ENCODE measurements at places on chromosomes 11 and 22. TPM values are rescaled to one million over a fixed set of nuclear protein-coding genes. Genes with fewer than 3 reads are reported as not detected.
A peak's percentile ranks its signal among the peaks of the same experiment; 100 is the strongest.

DNA sequence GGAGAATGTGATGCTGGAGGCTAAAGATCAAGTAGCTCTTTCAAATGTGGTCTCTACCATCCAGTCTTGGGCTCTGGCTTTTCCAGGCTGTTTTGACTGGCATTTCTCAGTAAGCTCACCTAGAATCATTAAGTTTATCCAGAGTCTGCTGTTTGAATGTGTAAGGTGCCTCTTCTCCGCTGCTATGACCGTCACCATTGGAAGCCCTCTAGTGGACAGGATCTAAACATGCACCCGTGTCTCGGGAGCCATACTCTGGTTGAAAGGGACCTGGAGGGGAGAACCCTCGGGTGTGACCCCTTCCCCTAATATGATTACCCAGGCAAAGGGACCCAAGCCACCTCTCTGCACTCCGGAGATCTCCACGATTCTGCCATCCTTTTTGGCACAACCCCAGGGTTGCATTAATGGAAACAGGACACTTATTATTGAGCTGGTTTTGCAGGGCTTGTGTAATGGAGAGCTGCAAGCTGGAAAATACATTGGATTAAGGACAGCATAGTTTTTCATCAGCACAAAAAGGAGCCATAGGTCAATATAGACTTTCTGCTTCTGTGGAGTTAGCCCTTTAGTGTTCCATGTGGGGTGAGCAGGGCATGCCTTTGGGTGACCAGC, 191.0 kb upstream of the LARGE1 start:
- peak; percentile 16 for DNase-seq

DNA sequence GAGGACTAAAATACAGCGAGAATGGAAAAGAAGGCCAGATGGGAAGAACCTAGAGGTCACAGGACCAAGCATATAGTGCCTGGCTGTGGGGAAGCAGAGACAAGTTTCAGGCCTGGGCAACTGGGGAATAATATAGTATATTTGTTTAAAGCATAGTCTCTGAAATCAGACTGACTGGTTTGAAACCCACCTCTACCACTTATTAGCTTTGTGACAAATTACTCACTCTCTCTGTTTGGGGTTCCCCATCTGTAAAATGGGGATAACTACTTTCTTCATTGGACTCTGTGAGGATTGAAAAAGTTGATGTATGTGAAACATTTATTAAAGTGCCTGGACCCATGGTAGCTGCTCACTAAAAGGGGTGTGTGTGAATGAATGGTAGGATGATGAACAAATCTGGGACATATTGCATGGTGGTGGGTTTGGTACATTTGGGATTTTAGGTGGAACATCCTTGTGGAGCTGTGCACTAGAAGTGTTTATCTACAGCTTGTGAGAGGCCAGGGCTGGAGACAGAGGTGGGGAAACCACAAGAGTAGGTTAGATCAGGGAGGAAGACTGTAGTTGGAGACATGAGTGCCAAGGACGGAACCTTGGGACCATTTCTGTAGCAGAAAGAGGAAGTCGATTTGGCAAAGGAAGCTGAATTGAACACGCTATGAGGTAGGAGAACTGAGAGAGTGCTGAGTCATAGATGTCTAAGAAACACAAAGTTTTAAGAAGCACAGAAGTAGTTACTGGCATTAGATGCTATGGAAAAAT, 52.6 kb downstream of the SWAP70 start:
- DNase-seq, result no peak

DNA sequence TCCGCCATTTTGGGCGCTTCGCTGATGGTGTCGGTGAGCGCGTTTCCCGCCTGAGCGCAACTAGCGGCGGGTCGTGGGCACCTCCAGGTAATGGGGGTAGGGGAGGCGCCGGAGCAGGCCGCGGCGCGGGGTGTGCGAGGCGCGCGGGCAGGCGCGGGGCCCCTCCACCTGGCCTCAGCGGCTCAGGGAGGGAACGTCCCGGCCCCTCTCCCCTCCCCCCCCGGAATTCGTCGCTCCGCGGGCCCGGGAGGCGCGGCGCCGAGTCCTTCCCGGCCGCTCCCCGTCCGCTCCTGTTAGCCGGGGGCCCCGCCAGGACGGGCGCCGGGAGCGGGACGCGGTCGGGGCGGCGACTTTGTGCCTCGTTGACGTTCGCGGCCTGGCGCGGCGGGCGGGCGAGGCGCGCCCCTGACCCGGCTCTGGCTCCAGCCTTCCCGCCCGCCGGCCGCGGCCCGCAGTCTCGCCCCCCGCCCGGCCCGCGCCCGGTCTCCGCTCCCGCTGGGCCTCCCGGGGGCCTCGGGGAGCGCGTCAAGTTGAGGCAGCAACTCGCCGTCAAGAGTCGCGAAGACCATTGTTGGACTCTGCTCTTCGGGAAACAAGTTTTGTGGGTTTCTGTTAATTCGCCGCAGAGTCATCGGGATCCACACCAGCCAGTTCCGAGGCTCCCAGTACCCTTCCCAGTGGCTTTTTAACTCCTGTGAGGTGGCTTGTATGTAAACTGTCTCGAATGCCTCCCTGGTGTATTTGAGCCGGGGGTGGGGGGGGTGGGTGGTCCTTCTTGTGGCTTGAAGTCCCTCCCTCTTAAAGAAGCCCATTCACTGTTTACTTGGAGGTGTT, at the start of gene PPP6R3:
PPP6R3 (plus strand) TSS at position 12 of the 834 bp plus-strand sequence. CDS start 76,913 bp downstream, outside the sequence.
- peak; percentile 28 for DNase-seq

DNA sequence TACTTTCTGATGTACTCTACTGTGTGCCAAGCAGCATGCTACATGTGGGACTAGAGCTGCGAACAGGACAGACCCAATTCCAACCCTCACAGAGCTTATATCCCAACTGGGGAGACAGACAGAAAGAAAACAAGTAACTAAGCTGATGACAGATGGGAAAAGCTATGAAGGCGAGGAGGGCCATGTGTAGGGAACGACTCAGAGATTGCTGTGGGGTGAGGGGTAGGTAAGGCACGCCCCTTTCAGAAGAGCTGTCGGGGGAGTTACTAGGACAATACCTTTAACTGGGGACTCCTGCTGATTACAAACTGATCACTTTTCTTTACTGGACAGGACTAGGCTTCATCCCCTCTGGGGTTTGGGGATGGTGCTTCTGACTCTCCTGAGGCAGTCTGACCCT, 48.9 kb downstream of the ST3GAL4 start:
- no peak for DNase-seq

- no peak for DNase-seq
These were observed 64.1 kb upstream of the EED start for GRCh38 chr11:86180423-86180822.

DNA sequence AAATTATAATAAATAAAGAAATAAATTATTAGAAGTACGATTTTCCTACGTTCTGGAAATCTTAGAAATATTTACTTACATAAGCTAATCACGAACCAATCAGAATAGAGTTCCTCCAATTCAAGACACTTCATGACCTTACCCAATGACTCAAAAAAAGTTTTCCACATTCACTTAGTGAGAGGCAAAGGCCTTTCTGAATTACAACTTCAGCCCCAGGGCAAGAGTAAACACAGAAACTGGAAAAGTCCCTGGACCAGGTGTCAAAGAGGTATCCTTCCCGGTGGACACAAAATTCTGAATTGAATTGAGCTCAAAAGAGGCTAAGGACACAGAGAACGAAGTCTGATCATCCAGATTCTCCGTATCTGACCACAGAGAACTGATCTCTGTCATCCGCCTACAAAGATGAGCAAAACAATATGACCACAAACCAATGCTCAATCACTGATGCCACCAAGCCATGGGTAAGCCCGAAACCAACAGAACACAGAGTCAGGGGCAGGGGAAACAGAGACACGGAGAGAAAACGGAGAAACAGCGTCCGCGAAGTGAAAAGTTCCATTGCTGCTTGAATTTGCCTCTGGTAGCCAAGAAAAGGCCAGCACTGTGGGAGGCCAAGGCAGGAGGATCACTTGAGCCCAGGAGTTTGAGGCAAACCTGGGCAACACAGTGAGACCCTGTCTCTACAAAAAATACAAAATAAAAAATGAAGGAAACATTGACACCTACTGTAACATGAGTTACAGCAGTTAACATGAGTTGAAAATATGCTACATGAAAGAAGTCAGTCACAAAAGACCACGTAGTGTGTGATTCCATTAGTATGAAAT, 6.8 kb downstream of the BID start:
- peak; percentile 82 for DNase-seq

- DNase-seq, result no peak
These were observed 67.2 kb downstream of the BMAL1 start for GRCh38 chr11:13344818-13345217.

DNA sequence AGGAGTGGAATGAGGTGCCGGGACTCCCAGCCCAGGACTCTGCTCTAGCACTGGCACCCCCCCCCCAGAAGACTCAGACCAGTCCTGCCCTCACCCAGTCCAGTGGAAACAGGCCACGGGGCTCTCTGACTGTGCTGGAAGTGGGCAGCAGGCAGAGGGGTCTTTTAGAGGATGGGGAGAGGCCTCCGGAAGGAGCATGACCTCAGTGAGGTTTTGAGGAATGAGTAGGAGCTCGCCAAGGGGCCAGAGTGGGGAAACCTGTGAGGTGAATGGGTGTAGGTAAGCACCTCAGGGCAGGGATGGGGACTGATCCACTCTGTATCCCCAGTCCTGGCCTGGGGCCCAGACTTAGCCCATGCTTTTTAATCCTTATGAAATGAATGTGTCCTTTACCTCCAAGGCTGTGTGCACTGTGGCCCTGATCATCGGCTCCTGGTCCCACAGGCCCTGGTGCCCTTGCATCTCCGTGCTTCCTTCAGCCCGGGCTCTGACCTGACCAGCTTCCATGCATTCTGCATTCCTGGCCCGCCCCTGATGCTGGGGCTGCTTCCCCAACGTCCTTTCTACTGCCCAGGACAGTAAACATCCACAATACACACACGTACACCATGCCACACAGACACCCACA, 24.4 kb upstream of the RFPL3 start:
- DNase-seq, result peak; percentile 5

DNA sequence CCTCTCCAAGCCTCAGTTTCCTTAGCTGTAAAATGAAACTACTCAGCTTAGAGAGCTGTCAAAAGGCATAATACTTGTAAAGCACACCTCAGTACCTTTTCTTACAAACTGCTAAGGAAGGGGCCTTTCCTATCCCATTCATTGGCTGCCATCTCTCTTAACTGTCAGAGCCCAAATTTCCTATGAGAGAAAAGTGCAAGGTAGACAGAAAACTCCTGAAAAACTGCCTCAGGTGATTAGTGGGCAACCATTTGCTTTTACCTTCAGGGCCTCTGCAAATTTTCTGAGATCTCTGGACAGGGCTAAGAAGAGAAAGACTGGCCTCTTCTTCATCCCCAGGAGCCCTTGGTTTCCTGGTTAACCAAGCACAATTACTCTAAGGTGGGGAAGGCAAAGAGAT, 13.8 kb downstream of the LARGE1 start:
- DNase-seq, result no peak

DNA sequence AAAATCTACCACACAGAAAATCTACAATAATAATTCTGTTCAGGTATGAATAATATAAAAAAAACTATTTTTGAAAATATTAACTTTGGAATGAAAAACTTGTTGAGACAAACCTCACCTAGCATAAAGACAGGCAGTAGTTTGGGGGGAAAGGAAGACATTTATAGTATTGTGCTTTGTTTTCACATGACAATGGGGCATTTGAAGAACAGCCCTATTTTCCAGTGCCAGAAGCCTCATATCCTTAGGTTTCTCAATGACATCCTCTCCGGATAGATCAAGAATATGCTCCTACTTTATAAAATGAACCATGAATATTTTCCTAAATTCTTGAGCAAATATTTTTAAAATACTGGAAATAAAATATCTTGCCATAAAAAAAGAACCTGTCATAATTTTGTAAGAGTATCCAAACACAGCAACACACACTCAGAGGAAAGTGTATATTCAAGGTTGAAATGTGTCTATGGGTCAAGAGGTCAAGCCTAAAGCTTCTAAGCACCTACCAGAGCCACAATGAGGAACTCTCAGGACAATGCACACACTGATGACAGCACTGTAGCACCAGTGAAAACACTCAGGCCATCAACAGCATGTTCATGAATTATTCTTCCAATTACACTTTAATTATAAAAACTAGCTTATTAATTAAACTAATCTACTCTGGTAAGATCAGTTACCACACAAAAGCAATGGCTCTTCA, 68.7 kb downstream of the MRTFA start:
- no peak for DNase-seq

- no peak for DNase-seq
These were observed 901.4 kb upstream of the API5 start for GRCh38 chr11:42410251-42410955.

- peak; percentile 62 for DNase-seq
These were observed 15.3 kb downstream of the IL10RA start for GRCh38 chr11:118001494-118001971.

GRCh38 chr11:47940904-47941649, 39.3 kb upstream of the PTPRJ start:
- DNase-seq, result no peak

GRCh38 chr11:82038154-82038553, 695.5 kb downstream of the FAM181B start:
- no peak for DNase-seq

- DNase-seq, result no peak
These were observed 43.9 kb downstream of the SGSM3 start for GRCh38 chr22:40414311-40414710.

DNA sequence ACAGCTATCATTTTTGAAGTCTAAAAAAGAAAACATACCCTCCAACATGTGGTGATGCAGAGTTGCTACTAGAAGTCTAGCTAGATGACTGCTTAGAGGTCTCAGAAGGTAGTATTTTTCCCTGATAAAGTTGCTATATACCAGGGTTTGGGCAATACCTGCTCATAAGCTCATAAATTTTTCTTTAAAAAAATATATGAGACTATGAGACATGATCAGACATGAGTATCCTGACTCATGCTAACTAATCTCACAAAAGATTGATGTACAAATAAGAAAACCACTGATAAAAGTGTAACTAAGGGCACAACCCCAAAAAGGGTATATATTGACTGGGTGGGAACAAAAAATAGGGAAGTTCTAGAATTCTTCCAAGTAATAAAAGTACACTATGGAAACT, 740.9 kb downstream of the METTL15 start:
- DNase-seq, result no peak

GRCh38 chr11:16402654-16403447, 46.5 kb upstream of the SOX6 start:
- no peak for DNase-seq

GRCh38 chr11:5229356-5229755, 2.5 kb upstream of the HBB start:
- no peak for DNase-seq

GRCh38 chr22:37623075-37624016, 14.7 kb downstream of the GGA1 start:
- peak; percentile 87 for DNase-seq

- no peak for DNase-seq
These were observed 14.7 kb downstream of the GLYATL2 start for GRCh38 chr11:58829786-58830185.

IL17REL gene
- total RNA-seq, result 0.73 TPM

SEPTIN5 gene
- total RNA-seq, result 0.43 TPM

MS4A3 gene
- not detected for total RNA-seq

FOLR2 gene
- total RNA-seq, result not detected

RIC8A gene
- 104 TPM for total RNA-seq

NXPE1 gene
- not detected for total RNA-seq

RCOR2 gene
- total RNA-seq, result 0.21 TPM

LAMTOR1 gene
- total RNA-seq, result 54.3 TPM

SNAP29 gene
- total RNA-seq, result 29.1 TPM
